Nephron progenitor cell (in vitro differentiated cells): ENCODE measurements at places on chromosomes 3 and 15.

DNA sequence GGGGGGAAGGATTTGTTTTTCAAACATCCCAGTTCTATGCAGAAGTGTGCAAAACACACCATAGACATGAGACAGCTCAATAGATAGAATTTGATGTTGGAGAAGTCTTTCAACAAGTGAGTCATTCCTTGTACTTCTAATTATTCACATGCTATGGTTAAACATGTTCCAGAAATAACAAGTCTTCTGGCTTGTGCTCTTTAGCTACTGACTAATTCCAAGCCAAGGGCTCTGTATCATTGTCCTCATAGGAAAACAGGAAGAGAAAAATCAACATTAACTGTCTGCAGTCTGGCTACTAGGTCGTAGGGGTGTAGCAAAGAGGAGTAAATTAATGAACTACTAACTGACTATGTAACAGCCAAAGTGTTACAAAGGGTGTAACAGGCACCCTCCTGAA, 25.8 kb downstream of the LDHAL6B start:
- no peak for DNase-seq

DNA sequence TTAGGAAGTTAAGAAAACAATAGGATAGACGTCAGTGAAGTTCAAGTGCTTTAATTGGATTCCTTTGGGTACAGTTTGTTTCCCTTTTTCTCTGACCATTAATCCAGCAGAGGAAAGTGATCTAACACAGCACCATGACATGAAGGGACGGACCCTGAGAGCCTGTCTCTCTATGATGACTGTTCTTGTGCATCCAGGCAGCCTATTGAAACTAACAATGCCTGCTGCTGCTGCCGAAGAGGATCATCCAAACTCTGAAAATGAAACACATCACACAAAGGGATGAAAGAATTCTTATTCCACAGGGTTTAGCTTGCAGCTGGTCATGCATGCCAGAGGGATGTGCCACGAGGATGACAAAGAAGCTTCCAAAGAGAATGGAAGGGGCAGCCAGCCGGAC, 75.5 kb downstream of the ZBTB20 start:
- DNase-seq: no peak

GRCh38 chr3:157125101-157125500, 34.8 kb downstream of the CCNL1 start:
- DNase-seq: no peak

DNA sequence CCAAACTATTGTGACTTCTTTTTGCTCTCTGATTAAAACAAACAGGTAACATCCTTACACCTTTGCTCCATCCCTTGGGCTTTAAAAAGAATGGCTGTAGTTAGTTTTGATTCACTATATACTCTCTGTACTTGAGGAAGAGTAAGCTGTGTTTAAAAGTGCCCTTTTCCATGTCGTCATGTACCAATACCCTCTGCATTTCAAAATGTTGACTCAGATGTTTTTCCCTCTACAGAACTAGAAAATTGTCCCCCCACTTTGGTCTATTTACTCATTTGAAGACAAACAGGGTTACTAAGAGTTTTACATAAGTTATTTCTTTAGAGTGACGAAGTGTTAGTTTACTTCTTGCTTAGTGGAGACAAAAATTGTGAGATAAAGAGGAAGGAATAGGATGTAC, 62.7 kb downstream of the TASOR start:
- no peak for DNase-seq

DNA sequence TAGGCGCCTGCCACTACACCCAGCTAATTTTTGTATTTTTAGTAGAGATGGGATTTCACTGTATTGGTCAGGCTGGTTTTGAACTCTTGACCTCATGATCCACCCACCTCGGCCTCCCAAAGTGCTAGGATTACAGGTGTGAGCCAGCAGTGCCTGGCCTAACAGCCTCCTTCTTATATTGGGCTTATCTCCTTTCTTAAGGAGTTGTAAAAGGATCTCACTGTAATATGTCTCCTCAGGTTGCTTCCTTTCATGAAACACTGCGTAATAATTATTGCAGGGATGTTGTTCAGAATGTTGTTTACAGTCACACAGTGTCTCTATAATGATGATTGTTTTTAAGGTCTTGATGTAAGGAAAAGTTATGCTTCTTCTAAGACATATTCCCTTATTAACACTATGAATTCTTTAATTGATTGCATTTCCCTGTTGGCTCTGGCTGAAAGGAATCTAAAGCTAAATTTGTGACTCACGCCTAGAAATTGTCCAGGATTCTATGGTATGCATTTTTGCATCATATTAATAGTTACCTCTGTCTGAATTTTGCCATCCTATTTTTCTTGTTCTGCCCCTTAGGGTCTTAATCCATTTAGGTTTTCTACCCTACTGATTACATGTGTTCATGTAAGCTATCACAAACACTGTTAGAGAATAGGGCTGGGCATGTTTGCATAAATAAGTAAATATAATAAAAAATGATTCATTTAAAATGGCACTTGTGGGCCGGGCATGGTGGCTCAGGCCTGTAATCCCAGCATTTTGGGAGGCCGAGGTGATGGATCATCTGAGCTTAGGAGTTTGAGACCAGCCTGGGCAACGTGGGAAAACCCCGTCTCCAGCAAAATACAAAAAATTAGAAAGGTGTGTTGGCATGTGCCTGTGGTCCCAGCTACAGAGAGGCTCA, 24.5 kb upstream of the RNF111 start:
- DNase-seq: no peak

DNA sequence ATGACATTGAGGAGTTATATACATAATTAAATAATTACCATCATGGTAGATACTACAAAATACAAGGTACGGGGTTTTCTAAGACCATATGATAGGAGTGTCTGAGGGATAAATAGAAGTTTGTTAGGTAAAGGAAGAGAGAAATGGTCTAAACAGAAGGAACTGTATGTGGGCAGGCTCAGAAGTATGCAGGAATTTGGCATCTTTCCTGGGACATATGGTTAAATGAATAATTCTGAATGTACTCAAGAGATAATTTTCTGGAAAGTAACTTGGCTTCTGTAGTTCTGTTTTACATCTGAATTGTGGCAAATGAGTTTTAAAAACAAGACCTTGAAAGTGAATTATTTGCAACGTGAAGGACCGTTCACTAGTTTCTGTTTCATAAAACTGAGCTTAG, 17.5 kb downstream of the LMCD1 start:
- no peak for DNase-seq

- no peak for DNase-seq
Observed at GRCh38 chr3:65400899-65401298, 637.8 kb downstream of the MAGI1 start.

- no peak for DNase-seq
Observed at GRCh38 chr3:194906229-194906629, 220.5 kb downstream of the FAM43A start.

DNA sequence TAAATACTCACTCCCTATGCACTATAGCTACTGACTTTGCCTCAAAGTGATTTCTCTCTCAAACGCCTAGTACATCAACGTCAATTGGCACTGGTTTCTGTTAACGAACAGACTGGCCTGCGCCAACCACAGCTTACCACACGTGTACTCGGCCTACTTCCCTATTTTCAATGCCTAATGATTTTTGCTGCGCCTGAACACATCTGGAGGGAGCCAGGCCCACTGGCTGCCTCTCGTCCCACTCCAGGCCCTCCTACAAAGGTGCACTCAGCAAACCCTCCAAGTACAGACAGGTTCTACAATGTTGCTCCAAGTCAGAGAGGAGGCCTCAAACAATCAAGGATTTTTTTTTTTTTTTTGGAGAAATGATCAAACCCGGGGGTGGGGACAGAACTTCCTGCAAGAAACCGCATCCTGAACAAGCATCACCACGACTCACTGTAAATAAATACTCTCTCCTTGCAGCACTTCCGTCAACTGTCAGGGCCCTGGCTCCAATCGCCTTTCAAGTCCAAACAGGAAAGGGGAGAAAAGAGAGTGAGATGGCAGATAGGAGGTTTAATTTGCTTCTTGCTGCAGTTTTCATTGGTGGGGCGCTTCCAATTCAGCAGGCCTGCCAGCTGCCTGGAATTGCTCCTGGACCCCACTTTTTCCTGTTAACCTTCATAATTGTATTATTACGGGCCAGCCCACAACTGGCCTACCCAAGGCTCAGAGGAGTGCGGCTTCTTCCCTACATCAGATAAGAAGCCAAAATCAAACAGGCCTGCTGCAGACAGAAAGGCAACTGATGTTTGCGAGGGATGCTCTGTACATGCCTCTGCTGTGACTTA, 139.3 kb downstream of the FOXP1 start:
- DNase-seq: no peak

GRCh38 chr3:13174011-13174802, 101.0 kb upstream of the IQSEC1 start:
- DNase-seq: no peak

DNA sequence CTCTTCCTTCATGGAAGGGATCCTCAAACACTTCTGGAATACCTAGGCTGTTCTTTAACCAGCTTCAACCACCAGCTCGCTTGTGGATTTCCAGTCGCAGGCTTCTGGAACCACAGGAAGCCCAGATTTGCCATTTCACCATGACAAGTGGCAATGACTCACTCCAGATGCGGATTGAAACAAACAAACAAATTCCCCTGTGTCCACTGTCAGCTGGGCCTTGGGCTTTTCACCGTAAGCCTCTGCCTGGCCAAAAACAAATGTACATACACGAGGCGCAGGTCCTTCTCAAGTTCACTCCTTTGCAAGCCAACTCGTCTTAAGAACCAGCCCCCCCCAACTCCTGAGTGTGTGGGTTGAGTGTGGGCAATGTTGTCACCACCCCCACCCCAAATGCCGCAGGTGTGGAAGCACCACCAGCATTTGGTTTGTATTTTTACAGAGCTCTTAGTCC, 8.8 kb downstream of the BCL6 start:
- no peak for DNase-seq

GRCh38 chr3:35931867-35932266, 292.5 kb downstream of the ARPP21 start:
- no peak for DNase-seq
